ENCODE measurements at places on chromosomes 12 and 14. TPM values are rescaled to one million over a fixed set of nuclear protein-coding genes. Genes with fewer than 3 reads are reported as not detected.

DNA sequence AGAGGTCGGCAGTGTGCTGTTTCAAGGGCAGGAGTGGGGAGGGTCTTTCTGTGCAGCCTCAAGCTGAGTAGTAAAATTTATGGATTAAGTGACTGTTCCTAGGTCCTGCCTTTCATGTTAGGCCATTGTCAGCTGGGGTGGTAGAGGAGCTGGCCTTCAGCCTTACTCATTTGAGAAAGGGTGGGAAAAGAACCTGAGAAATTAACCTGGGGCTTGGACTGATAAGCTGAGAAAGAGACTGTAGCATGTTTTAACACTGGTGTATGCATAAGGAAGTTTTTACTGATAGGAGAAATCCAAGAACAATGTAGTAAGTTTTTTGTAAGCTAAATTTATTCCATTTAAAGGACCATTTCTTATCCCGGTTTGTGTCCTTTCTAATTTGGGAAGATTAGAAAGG lies 20.7 kb downstream of the IFT43 start:
- no peak for DNase-seq
- no peak overlapping the region for H3K4me3 ChIP-seq
- H3K27ac ChIP-seq: no peak overlapping the region
- peaks cover 45% of the 10 kb centered on the region for H3K36me3 ChIP-seq
- H3K27me3 ChIP-seq: no peaks in the 10 kb centered on the region
- peaks cover 1% of the 10 kb centered on the region for H3K4me1 ChIP-seq

- DNase-seq: peak; percentile 65
- H3K36me3 ChIP-seq: no peaks in the 10 kb centered on the region
- no peaks in the 10 kb centered on the region for H3K27me3 ChIP-seq
These were observed at the start of gene IGFBP6 for GRCh38 chr12:53097564-53098353. IGFBP6 (plus strand) TSS chr12:53097667; CDS start chr12:53097718, 51 bp downstream.

STYK1 gene
- 1.0 TPM for total RNA-seq

NGB gene
- total RNA-seq: not detected
